ENCODE measurements at places on chromosomes 6 and 20.

DNA sequence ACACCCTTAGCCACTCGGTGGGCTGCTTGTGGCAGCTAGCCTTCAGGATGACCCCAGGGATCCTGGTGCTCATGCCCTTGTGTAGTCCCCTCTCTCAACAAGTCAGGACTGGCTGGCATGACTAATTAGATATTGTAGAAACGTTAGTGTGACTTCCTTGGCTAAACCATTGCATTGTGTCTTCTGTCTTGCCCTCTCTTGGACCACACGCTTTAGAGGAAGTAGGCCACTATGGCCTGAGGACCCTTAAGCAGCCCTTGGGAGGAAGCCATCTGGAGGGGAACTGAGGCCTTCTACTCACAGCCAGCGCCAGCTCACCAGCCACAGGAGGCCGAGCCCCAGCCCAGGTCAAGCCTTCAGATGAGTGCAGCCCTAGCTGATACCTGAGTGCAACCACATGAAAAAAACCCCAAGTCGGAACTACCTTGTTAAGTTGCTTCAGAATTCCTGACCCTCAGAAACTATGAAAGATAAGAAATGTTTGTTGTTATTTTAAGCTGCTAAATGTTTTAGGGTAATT is 10.1 kb downstream of the ANGPT4 start:
- DNase-seq: no peak

DNA sequence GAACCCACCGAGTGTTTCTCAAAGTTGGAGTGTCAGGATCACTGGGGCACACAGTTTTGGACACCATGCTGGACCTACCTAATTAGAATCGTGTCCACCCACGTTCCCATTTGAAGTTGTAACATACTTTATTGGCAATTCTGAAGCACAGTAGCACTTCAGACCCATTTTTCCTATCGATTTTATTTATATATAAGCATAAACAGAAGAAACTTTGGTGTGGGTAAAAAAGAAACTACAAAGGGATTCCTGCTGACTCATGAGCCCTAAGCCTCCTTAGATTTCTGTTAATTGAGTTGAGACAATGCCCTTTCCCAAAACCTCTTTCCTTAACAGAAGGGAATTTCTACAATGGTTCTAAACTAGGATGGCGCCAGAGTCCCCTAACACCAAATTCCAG is 398.0 kb downstream of the CDKAL1 start:
- DNase-seq: no peak

DNA sequence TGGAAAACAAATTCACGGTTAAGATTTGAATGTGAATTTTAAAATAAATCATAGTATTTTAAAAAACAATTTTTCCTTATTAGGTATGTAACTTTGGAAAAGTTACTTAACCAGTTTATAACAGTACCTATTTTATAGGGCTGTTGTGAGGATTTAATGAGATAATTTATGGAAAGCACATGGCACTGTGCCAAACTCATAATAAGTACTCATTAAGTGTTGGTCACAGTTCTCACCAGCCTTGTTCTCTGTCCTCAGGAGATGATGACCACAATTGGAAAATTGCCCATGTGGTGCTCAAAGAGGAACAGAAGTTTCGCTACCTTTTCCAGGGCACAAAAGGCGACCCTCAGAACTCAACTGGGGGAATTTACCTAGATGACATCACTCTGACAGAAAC is 39.6 kb downstream of the MEP1A start:
- no peak for DNase-seq

DNA sequence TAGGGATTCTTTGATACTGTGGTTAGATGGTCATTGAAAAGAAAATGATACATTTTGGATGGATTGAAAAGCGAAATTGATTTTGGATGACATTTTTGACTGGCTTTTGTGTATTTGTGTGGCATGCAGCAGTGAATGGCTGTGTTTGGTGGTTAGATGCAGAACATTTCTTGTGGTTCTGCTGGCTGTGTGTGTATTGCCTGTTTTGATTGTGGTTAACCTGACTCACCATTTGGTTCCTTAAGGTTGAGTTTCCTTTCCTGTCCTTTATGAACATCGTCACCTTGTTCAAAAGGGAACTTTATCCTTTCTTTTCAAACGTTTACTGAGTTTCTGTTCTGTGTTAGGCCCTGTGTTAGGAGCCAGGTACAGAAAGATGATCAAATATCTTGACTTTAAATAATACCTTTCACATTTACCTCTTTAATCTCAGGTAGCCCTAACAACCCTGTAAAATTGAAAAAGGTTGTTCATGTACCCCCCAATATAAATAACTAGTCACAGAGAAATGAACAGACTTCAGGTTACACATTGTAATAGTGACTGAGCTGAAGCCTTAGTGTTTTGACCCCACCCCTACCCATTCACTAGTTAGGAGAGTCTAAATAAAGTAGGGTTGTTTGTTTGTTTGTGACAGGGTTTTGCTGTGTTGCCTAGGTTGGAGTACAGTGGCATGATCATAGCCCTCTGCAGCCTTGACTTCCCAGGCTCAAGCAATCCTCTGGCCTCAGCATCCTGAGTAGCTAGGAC is 23.8 kb downstream of the ANKS1A start:
- no peak for DNase-seq

DNA sequence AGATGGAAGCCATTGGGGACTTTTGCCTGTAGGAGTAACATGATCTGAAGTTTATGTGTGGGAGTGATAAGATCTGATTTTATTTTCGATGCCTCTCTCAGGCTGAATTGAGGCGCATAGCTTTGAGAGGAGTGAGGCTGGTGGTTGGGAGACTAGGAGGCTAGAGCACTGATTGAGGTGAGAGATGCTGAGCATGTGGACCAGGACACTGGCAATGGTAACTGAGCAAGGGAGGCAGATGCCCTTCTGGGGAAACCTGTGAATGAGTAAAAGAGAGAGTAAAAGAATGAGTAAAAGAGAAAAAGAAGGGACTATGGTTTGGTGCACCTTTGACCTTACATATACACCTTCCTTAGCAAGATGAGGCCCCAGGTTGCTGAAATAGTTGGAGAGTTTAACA is 3.0 kb downstream of the RRP36 start:
- DNase-seq: no peak

DNA sequence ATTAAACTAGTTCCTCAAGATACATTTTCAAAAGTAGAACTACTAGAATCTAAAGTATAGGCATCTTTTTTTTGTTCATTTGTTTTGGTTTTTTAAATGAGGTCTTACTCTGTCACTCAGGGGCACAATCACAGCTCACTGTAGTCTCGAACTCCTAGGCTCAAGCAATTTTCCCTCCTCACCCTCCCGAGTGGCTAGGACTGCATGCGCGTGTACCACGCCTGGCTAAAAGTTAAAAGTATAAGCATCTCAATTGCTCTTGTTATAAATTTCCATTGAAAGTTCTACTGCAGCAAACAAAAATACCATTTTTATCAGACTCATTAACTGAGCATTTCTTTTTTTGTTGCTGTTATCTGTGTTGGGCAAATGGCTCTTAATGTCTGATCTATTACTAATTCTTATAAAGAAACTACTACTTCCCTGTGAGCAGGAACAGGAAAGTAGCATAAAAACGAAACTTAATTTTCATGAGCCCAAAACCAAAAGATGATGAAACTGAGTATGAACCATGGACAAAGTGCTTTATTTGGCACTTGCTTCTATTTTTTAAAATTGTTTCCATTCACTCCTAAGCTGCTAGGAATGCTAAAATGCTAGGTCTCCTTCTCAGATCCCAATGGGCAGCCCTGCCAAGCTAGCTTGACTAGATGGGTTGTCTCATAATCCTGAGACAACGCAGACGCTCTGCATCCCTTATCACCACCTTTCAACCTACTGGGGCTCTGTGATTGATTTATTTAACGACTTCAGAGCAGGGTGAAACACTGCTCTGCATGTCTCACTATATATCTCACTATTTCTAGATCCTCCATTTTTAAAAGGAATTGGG is 36.9 kb downstream of the TRPC4AP start:
- no peak for DNase-seq

All from activated T-cell treated with anti-CD3 and anti-CD28 coated beads for 1 hour (primary cell).